Stimulated activated CD8-positive, alpha-beta memory T cell treated with anti-CD3 and anti-CD28 coated beads, Interleukin-4, amount 100 ng/mL, for 24 hours (primary cell): ENCODE measurements at places on chromosomes 1 and 21.
A peak's percentile ranks its signal among the peaks of the same experiment; 100 is the strongest.

- DNase-seq = no peak
These were observed 28.4 kb upstream of the FHAD1 start for GRCh38 chr1:15218287-15219279.

GRCh38 chr1:19775317-19775716, 24.4 kb downstream of the TMCO4 start:
- no peak for DNase-seq

DNA sequence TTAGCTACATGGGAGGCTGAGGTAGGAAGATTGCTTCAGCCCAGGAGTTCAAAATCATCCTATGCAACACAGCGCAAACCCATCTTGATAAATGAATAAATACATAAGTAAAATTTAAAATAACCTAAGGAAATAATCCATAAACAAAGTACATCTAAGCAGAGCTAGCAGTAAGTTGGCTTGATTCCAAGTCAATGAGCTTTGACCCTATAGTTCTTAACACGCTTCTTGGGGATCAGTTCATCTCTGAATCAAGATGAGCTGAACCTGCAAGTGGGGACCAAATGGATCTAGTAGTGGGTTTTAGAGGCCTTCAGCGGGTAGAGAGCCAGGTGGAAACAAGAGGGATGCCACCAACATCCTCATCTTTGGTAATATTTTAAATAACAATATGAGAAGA, 31.5 kb upstream of the PHGDH start:
- no peak for DNase-seq

DNA sequence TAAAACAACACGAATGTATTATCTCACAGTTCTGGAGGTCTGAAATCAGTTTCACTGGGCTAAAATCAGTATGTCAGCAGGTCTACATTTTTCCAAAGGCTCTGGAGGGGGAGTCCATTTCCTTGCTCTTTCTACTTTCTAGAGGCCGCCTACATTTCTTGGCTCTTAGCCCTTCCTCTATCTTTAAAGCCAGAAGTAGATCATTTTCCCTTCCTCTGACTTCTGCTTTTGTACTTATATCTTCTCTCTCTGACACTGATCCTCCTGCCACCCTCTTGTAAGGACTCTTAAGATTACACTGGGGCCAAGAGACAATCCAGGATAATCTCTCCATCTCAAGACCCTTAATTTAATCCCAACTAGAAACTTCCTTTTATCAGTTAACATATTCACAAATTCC, 41.4 kb downstream of the MSH4 start:
- no peak for DNase-seq

DNA sequence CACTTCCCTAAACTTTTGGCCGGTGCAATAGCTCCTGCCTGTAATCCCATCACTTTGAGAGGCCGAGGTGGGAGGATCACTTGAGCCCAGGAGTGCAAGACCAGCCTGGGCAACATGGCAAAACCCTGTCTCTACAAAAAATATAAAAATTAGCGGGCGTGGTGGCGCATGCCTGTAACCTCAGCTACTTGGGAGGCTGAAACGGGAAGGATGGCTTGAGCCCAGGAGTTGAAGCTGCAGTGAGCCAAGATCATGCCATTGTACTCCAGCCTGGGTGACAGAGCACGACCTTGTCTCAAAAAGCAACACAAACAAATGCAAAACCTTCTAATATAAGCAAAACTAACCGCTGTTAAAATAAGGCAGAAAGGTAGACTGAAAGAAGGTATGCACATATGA, 25.9 kb downstream of the TMEM51 start:
- no peak for DNase-seq

DNA sequence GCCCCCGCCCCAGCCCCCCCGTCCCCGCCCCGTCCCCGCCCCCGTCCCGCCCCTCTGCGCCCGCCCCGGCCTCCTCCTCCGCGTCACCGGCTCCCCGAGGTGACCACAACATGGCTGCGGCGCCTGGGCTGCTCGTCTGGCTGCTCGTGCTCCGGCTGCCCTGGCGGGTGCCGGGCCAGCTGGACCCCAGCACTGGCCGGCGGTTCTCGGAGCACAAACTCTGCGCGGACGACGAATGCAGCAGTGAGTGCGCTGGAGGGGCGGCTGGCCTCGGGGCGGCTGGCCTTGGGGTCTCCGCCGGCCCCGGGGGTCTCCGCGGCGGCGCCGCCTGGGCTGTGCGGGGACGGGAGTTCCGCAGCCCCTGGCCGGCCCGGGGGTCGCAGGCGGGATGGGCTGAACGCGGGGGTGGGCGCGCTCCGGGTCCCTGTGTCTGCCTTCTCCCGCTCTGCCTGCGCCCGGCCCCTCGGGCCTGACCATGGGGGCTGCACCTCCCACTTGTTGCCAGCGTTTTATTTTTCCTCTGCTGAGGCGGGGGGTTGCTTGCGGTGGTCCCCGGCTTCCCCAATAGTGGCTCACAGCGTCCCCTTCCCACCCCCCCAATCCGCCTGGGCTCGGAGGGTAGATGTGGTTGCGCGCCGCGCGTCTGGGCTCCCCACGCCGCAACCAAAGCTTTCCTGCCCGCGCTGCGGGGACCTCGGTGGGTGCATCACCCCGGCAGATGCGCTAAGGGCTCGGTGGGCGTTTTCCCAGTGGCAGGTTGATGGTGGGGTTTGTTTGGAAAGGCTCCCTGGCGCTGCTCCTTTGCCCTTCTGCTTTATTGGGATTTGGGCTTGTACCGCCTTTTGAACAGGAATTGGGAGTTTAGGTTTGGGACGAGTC, at the start of gene MIA3:
TSS of gene MIA3 (plus strand) at position 97 of the 879 bp plus-strand sequence. CDS start at position 111, 14 bp downstream.
- peak; percentile 23 for DNase-seq

- peak; percentile 100 for DNase-seq
These were observed at the start of gene C1orf74 for GRCh38 chr1:209784265-209785169. Gene C1orf74 (minus strand): TSS chr1:209784559. CDS start chr1:209783634, 925 bp downstream.

DNA sequence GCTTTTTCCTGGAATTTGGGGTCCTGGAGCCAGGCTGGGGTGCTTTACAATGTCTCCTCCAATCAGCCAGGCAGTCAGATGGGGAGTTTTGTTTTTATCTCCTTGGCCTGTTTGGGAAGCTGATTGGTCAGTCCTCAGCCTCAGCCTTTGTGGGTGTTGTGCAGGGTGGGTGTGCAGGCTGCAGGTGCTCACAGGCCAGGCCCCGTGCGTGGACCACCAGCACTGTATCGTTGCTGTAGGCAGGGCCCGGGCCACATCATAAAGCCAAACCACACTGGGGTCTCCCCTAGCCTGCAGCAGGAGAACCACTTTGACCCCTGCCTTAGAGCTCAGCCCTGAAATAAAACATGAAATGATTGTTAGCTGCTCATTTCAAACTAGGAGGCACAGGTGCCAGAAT, 8.6 kb downstream of the PRDM16 start:
- no peak for DNase-seq

DNA sequence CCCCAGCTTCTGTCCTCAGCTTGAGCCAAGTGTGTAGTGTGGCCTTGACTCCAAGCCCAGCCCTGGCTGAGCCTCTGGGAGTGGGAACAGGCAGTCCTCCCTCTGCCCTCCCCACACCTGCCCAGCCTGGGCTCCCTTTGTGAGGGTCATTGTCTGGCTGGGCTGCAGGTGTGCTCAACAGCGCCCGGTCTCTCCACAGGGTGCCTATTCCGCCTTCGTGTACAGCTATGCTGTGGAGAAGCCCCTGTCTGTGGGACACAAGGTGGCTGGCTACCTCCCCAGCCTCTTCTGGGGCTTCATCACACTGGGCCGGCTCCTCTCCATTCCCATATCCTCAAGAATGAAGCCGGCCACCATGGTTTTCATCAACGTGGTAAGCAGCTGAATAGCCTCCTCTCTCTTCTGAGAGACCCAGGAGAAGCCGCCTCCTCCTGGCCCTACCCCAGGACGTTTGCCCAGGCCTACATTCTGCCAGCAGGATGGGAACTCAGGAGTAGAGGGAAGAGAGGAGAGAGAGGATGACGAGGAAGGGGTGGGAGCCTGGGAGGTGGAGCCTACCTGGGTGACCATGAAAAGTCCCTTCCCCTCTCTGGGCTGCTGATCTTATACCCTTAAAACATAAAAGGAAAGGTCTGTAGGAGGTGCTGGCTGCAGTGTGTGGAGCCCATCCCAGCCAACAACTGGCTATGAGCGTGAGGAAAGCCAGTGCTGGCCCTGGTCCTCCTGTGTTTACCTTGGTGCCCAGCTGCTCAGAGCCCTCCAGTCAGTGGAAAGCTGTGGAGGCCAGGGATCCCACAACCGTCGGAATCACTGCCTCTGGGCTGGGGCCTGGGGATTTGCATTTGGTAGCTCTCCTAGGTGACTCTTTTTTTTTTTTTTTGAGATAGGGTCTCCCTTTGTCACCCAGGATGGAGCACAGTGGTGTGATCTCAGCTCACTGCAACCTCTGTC, 45.7 kb downstream of the ELK4 start:
- DNase-seq = no peak

DNA sequence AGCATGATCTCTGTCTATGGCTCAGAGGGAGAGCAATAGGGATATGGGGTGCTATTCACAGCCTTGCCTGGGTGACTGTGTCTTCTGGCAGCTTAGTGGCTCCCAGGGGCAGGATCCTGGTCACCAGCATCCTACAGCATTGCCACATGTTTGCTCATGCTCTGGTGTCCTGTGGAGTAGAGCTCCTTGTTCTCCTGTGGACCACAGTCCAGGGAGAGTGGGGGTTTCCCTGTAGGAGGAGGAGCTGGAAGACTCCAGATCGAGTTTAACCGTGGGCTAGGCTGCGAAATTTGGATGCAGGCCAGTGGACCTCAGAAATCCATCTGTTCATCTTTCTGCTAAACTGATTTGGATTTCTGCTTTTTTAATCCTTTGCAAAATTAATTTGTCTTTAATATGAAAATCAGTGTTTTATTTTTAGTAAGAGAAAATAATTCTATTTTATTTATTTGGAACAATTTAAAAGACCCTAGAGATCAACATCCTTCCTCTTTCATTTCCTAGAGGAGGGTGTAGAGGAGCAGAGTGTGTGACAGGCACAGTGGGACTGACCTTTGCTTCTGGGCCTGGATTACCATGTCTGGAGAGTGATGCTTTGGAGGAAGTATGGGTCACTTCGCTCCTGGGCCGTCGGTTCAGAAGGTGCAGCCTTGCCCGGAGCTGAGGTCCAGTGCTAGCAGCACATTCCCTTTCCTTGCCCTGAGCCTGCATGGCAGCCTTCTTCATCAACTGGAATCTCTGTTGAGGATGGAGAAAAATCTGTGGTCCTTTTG, 17.4 kb downstream of the ADARB1 start:
- no peak for DNase-seq

- DNase-seq = no peak
These were observed at the start of gene OR14A2 for GRCh38 chr1:247748041-247748440. Gene OR14A2 (minus strand): TSS chr1:247748141.
